ENCODE measurements at places on chromosomes 7 and 10.

DNA sequence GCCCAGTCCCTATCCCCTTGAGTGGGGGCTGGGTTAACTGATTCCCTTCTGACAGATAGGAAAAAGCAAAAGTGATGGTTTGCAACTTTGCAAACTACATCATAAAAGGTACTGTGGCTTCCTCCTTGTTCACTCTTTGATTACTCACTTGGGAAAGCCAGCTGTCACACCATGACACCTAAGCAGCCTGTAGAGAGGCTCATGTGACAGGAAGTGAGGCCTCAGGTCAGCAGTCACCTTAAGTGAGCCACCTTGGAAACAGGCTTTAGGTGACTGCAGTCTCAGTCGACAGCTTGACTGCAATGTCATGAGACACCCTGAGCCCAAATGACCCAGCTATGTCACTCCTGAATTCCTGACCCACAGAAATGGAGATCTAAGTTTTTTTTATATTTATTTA, 4.3 kb upstream of the CHCHD2 start:
- no peak for DNase-seq

- no peak for DNase-seq
Measured at GRCh38 chr10:60446851-60447250, 57.2 kb upstream of the ANK3 start.

GRCh38 chr7:137760111-137760510, 86.7 kb downstream of the DGKI start:
- DNase-seq, result no peak

DNA sequence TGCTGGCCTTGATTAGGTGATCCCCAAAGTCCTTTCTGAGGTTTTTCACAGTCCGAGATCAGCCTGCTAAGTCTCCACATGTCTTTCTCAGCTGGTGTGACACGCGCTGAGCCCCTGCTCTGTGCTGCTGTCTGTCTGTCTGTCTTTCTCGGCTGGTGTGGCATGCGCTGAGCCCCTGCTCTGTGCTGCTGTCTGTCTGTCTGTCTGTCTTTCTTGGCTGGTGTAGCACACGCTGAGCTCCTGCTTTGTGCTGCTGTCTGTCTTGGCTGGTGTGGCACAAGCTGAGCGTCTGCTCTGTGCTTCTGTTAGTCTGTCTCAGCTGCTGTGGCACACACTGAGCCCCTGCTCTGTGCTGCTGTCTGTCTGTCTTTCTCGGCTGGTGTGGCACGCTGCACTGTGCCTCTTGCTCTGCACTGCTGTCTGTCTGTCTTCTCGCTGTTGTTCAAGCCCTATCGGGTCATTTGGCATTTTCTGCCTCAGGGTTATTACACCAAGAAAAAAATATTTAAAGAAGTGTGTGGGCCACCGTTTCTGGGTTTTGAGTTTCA, 217.3 kb upstream of the SHH start:
- DNase-seq, result no peak
